Stimulated activated naive CD8-positive, alpha-beta T cell treated with anti-CD3 and anti-CD28 coated beads, Interleukin-15, Interleukin-2, amounts not matched to agents 100 U/mL and 50 U/mL, for 24 hours (primary cell): ENCODE measurements at places on chromosomes 2 and 18.

- no peak for DNase-seq
Observed at GRCh38 chr2:27866237-27866636, 23.9 kb downstream of the RBKS start.

- no peak for DNase-seq
Observed at GRCh38 chr2:43010438-43011157, 215.8 kb downstream of the ZFP36L2 start.

GRCh38 chr2:208142240-208142924 is 3.6 kb downstream of the CRYGB start:
- no peak for DNase-seq

DNA sequence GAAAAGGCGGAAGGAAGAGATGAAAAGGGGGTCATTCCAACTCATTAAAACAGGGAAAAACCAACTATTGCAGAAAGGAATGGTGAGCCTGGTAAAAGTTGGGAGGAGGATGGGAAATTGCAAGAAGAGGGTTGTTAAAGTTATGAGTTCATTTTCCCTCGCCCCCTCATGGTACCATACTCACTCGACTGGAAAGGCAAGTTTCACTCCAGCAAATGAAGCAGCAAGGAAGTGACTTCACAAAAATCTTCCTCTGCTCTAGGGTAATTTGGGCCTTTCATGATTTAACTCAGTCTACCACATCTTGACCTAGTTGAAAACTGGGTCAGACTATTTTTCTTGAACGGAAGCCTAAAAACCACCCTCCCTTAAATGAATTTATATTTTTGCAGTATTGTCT is 22.8 kb upstream of the DAW1 start:
- DNase-seq = no peak

DNA sequence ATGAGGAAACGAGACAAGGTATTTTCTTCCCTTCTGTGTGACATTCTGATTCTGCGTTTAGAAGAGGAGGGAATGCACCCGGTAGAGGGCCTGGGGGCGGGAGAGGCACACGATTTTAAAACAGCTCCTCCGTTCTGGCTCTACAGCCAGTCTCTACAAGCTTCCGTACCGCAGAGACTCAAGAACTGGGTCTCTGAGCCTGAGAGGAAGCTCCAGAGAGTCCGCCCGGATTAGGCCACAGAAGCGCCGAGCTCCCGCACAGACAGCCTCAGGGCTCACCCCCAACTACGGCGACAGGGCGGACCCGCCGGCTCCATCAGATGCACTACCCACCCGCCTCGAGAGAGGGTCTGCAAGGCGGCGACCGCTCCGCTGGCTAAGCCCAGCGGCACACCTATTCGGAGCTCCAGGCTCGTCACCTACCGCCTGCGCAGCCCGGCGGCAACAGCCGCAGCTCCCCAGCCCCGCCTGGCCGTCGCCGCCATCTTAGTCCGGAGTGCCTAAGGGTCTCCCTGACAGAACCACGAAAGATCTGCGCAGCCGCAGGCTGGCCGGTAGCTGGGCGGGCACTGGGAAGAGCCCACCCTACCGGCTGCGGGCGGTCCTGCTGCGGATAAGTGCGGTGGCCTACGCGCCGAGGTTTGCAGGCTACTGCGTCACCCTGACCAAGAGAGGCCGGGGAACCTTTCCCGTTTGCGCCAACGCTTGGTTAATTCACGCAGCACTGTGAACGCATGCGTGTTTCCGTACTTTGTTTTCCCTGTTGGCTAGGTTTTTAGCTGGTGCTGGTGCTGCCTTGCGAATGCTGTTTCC is at the start of gene NFU1:
Gene NFU1, minus strand, starts transcription at position 498 of the 813 bp plus-strand sequence. Its CDS starts 13 bp downstream, at position 485.
- peak; percentile 94 for DNase-seq

- DNase-seq = no peak
Observed at GRCh38 chr2:177550264-177551200, 158.0 kb downstream of the AGPS start.

DNA sequence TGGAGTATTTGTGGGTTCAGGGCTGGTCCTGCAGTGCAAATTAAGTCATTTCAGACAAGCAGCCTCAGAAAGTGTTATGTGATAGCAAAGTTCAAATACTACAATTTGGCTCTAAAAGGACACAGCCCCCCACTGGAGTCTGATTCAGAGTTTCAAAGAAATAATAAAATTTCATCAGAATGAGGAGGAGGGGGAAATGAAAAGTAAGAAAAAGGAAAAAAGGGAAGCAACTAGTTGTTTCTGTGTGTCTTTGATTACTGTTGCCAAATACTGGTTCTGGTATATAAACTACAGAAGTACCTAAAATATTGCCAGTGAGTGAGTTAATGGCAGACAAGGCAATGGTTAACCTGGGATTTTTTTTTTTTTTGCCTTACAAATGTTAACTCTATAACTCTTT is 773.9 kb downstream of the BCL11A start:
- no peak for DNase-seq

DNA sequence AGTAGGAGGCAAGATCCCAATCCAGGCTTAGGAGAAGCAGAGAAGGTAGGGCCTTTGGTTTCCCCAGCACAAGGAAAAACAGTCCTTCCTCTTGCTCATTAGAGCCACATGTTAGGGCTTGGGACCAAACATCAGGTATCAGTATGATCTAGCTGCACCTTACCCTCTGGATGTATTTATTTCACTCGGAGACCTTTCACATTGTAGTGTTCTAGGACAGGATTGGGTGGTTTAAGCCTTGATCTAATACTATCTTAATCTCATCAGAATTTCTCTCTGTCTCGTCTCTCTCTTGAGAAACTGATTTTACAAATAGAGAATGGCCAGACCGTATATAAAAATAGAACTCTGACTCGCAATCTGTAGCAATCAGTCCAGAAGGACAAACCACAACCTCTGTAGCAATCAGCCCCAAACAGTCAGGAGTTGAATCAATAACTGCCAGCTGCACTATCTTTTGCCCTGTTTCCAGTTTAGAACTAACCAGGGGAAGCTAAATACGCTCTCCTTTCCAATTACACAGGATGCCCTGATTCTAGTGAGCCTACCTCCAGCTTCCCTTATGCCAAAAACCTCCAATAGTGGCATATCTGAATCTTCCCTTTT is 207.1 kb downstream of the TDRD15 start:
- DNase-seq = no peak

GRCh38 chr18:2070631-2071030 is 500.7 kb downstream of the METTL4 start:
- DNase-seq = no peak

DNA sequence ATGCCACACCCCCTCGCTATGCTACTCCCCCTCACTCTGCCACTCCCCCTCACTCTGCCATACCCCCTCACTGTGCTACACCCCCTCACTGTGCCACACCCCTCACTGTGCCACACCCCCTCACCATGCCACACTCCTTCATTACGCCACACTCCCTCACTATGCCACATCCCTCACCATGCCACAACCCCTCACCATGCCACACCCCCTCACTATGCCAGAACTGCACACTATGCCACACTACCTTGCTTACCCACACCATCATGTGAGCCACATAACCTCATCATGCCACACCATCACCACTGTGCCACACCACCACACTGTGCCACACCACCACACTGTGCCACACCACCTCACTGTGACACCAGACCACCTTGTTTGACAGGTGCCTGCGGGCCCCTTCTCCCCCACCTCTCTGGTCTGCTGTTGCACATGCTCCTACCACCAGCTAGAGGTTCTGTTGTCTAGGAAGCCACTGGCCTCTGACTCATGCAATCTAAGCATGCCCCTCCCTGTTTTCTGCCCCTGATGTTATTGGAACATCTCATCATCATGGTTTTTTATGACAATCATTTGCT is 22.0 kb downstream of the MARCHF4 start:
- DNase-seq = peak; percentile 38

DNA sequence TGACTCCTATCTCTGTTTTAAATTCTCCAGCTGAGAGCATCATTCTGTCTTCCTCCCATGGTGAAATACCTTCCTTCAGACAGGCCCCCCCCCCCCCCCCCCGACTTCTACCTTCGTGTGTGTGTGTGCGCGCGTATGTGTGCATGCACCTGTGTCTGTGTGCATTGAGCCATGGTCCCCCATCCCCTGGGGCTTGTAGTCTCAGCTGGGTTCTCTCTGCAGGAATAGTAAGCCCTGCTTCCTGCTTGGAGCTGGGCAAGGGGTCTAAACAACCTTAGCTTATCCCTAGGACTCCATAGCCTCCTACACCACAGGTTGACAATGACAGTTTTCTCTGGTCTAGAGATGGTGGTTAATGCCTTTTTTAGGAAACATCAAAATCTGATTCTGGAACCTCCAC is 427.5 kb upstream of the KLHL29 start:
- DNase-seq = no peak

DNA sequence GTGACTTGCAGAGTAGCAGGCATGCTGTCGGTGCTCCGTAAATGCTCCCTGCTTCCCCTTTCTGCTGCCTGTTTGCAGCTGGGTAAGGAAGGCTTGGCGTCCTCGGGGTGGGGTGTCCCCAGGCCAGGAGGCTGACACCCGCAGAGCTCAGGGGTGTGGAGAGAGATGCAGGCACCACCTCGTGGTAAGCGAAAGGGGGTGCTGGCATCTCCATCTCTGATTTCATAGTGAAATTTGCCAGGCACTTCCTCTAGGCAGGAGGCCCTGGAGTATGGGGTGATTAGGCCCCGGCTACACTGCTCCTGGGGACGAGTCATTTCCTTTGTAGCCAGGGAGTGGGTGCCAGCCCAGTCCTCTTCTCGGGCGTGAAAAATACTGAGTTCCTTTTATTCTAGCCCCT is 160.4 kb downstream of the KLHL29 start:
- no peak for DNase-seq

DNA sequence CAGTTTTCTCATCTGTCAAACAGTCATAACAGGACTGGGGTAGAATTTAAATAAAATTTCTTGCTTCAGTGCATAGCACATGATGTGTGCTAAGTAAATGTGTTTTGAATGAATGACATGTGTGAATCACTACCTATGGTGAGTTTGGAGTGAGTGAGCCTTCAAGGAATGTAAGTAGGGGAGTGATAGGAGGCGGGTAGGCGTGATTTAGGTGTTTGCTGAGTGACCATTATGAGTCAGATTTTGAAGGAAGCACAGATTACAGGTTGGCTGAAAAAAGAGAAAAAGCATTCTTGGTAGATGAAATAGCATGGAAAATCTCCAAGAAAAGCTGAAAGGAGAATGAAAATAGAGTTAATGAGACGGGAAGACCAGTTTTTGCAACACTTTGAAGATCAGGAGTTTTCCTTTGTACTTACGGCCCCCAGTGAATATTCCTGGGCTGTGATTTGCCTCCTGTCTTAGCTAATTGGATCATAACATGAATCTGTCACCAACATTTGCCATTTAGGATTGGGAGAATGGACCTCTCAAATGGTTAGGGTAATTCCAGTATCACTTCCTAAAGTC is 136.9 kb upstream of the GATA6 start:
- DNase-seq = no peak

GRCh38 chr2:182980115-182980514 is 58.1 kb downstream of the NCKAP1 start:
- DNase-seq = no peak

- DNase-seq = no peak
Observed at GRCh38 chr2:60608679-60609078, 55.2 kb upstream of the BCL11A start.

GRCh38 chr2:72278046-72278445 is 130.4 kb upstream of the CYP26B1 start:
- no peak for DNase-seq

DNA sequence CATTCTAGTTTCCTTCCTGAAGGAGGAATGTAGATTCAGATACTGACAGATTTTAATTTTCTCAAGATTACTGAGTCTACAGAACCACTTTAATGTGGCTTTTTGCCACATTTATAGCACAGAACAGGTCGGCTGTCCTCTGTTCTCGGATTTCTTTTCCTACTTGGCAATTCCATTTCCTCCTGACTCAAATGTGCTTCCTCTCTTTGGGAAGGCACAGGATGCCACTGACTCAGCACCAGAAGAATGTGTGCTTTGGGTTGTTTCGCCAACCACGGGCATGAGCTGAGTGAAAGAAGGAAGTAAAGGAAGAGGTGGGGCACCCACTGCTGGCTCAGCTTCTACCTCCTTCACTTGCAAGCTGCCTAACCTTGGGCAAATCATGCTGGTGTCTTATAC is 970.6 kb upstream of the ACVR2A start:
- DNase-seq = no peak

DNA sequence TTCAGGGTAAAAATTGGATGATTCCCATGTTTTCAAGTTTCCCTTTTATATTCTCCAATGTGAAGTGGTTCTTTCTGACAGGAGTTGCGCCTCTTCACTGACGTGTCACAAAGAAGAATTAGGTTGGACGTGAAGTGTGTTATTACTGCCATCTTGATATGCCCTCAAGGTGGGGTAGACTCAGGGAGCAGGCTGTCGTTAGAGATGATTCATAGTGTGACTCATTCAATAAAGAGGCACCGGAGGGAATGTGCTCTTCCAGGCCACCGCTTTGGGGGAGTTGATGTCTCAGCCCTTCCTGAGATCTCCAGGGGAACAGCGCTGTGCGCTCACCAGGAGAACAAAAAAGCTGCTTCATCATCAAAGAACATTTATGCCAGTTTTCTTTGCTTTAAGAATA is 3.6 kb upstream of the DGKD start:
- peak; percentile 53 for DNase-seq

DNA sequence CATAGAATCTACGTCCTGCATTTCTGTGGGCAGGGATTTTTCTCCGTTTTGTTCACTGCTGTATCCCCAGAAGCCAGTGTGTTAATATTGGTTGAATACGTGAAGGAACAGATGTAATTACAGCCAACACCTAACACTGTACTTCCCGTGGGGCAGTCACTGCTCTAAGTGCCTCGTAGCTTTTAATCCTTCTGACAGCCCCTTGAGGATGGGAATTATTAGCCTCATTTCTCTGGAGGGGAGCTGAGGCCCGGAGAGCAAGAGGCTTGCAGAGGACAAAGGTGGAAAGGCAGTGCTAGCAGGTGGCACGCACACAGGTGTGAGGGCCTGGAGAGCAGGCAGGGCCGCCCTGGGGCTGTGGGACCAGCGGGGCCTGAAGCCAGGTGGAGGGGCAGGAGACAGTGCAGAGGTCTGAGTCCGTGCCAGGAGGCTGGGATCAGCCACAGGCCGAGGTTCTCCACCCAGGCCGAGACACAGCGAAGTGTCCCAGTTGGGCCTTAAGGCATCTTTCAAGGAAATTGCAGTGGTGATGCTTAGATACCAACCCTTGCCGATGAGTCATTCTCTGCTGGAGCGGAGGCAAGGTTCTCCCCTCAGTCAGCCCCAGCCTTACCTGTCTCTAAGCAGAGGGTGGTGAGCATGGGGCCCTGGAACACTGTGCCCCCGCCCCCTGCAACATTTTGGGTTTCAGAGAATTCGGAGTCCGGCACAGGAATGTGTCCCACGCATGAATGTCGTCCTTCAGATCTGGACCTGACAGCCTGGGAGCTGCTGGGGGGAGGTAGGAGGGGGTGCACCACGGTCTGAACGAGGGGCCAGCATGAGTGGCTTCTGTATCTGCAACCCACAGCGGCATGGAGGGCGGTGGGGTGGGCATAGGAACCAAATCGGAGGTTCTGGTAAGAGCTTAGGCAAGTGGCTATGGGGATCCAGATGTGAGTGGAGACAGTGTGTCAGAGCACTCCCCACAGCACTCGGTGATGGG is 122.6 kb downstream of the GBX2 start:
- no peak for DNase-seq

DNA sequence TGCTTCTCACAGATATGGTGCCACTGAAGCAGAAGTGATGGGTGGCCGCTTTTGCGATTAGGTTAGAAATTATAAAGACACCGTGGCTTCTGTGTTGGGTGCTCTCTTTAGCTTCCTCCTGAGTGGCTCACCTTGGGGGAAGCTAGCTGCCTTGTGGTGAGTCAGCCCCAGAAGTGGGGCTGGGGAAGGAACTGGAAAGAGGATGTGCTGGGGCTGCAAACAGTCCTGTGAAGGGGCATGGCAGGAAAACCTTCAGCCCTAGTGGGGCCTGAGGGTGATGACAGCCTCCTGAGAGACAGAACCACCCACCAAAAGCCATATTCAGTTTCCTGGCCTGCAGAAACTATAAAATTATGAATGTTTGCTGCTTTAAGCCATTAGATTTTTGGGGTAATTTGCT is 8.9 kb upstream of the ASB18 start:
- no peak for DNase-seq
